ENCODE measurements at places on chromosomes 7 and 10.

DNA sequence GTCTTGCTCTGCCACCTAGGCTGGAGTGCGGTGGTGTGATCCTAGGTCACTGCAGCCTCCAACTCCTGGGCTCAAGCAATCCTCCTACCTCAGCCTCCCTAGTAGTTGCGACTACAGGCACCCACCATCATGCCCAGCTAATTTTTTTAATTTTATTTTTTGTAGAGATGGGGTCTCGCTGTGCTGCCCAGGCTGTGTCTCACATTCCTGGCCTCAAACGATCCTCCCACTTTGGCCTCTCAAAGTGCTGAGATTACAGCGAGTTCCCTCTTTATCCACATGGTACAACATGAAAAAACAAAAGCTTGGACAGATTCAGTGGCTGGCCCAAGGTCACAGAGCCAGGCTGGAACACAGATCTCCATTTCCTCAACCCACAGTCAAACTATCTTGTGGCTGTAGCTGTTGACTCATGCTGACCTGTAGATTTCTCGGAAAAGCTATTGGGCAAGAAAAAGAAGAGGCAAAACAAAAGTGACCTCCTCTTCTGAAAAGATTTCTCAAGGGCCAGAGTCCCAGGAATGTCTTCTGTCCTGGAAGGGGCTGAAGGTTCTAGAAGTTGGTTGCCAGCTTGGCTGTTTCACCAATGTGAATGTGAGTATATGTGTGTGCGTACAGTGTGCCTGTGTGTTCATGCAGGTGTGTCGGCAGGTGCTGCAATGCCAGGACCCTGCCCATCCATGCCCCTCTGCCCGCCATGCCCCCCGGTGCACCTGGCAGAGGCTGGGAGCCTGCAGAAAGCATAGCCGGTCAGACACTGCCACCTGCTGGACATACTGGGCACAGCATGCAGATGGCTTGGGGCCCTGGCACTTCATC, 28.4 kb downstream of the TMEM130 start:
- peak; percentile 34 for DNase-seq

DNA sequence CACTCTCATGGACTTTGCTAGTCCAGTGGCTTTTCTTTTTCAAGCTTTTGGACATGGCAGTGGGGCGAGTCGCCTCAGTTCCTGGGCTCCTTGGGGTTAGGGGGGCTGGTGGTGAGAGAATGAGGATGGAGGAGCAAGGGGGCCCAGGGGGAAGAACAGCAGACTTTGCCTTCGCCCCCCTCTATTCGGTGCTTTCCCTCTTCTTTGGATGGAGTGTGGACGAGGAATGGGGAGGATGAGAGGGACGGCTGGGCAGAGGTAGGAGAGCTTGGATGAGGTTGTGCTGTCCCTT, 255 bp downstream of the MAGI2 start:
- no peak for DNase-seq

DNA sequence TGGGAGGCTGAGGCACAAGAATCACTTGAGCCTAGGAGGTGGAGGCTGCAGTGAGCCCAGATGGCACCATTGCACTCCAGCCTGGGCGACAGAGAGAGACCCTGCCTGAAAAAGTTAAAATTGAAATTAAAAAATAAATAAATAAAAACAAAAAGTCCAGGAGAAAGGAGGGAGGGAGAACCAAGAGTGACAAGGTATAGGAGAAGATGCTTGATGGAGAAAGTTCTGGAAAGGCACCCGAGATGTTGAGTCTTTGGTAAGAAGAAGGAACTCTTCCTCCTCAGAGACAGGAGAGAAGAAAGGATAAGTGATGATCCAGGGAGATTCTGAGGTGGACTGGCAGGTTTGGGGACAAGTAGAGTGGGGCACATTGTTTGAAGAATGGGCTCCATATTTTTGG, 17.4 kb upstream of the LBX1 start:
- DNase-seq = no peak

DNA sequence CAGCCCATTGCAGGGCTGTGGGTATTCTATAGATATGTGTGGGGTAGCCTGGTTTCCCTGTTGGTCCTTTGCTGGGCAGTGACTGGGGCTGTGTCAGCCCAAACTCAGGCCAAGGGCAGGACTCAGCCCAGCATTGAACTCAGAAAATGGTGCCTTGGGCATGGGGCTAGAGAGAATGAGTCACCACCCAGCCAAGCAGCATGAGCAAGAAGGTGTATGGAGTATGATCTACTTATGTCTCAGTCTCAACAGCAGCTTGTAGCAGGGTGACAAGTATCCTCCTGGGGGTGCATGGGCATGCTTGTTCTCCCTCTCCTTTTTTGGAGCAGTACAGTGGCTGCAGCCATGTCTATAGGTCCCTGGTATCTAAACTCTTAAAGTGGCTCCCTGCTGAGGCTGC, 32.0 kb downstream of the STK31 start:
- no peak for DNase-seq

DNA sequence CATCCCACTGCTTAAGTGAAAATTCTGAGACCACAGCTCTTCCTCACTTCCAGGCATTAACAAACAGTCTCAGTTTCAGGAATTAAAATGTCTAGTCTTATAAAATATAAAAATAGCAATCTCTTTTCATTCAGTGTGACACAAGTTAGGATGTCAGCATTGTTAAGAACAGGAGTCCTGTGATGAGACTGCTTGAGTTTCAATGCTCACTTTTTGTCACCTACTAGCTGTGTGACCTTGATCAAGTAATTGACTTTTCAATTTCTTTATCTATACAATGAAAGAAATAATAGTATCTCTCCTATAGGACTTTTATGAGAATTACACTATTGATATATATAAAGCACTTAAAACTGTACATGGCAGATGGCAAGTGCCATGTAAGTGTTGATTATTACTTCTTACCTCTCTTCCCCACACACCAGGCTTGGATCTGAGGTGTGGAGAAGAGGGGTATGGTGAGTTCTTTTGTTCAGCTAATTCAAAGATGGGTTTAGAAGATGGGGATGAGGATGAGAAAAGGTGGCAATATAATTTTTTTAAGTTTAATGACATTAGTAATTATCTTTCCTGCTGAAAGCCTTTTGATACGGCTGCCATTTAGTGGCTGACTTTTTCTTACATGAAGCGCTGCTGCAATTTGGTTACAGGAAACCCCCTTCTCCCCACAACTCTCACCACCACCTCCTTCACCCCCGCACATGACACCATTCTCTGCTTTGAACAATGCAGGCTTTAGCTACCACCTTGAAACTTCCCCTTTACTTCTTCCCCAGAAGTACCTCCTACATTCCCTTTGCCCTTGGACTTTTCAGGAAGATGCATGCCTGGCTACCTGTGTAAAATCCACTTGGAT, 20.8 kb upstream of the HYAL4 start:
- no peak for DNase-seq

GRCh38 chr7:77831953-77832352, 33.4 kb downstream of the PHTF2 start:
- no peak for DNase-seq

- DNase-seq = no peak
Observed at GRCh38 chr10:76514321-76514720, 1082.9 kb downstream of the LRMDA start.

DNA sequence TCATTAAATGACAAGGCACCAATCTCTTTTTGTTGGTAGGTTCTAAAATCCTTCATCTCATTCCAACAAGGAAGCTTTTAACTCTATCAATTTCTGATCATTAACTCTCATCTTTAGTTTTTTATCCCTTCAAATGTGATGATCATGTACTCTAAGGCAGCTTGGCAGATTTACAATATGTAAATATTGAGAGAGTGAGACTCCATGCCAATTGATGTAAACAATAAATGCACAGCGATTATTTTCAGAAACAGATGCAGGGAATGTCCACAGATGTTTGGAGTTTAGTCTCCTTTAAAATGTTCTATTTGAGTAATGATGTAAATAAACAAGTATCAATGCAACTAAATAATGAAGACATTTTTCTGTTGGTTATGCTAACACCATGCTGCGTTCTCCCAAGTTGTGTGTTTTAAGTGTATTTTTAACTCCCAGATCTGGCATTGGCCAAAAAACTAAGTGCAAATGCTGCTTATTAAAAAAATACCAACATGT, 213.8 kb downstream of the AHR start:
- no peak for DNase-seq

DNA sequence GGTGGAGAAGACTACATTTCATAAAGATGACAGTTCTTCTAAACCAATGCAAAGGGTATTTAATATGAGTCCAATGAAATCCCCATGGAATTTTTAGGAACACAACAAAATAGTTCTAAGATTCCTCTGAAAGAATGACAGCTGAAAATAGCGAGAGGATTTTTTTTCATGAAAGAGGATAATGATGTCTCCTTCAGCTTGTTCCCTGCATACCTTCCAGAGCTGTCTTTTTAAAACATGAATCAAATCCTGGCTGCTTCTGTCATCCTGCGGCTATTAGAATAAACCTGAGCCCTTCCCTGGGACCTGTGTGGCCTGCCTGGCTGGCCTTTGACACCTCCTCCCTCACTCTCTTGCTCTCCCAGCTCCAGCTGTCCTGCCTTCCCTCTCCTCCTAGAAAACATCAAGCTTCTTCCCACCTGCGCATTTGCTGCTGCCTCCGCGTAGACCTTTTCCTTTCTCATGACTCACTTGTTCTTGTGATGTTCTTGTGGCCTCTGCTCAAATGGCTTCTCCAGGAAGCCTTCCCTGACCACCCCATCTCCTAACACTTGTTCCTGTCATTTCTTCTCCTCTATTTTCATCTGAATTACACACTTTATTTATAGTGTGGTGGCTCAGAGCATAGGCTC, 57.4 kb downstream of the EEPD1 start:
- no peak for DNase-seq

- no peak for DNase-seq
Observed at GRCh38 chr7:43586251-43586900, 3.5 kb downstream of the STK17A start.

DNA sequence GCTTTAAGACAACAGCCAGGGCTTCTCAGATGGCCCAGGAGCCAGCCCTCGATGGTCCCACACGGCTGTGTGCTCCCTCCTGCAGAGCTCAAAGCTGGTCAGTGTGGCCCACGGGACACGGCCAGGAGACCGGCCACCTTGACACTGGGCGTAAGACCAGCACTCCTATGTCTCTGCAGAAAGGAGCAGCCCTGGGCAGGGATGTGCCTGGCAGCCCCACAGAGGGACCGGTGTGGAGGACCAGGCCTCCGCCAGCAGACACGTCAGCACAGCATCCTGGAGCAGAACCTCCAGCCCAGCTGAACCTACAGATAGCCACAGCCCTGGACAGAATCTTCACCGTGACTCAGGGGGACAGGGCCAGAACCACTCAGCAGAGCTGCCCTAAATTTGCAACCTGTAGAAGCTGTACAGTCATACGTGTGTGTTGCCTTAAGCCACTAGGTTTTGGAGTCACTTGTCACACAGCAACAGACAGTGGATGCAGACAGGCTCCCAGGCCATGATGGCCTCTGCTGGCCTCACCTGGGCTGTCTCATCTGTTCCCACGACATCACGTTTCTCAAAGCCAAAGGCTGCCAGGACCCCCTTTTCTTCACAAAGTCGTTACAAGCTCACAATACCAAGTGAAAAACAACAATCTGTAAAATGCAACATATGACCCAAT, 132.4 kb downstream of the DIP2C start:
- no peak for DNase-seq

GRCh38 chr10:38102880-38103279, 8.7 kb downstream of the ZNF37A start:
- no peak for DNase-seq

- DNase-seq = peak; percentile 43
Observed at GRCh38 chr7:7639847-7640220, 718 bp upstream of the UMAD1 start.

GRCh38 chr7:124879103-124879502, 50.5 kb downstream of the POT1 start:
- DNase-seq = no peak

GRCh38 chr7:105924945-105925344, 38.1 kb upstream of the CDHR3 start:
- DNase-seq = no peak

- DNase-seq = peak; percentile 7
Observed at GRCh38 chr10:113961182-113962031, 82.3 kb upstream of the ADRB1 start.

- no peak for DNase-seq
Observed at GRCh38 chr7:129222064-129222463, 2.8 kb upstream of the AHCYL2 start.

GRCh38 chr10:107548301-107548700, 383.8 kb upstream of the SORCS1 start:
- no peak for DNase-seq

GRCh38 chr10:21039721-21040120, 142.6 kb upstream of the NEBL start:
- no peak for DNase-seq

- DNase-seq = no peak
Observed at GRCh38 chr10:6400331-6400730, 179.7 kb downstream of the PRKCQ start.

GRCh38 chr7:44385434-44386138, 60.2 kb upstream of the CAMK2B start:
- no peak for DNase-seq

GRCh38 chr7:131557652-131558385, 1.4 kb upstream of the PODXL start:
- DNase-seq = no peak

- DNase-seq = no peak
Observed at GRCh38 chr7:83649701-83650100, 762 bp upstream of the SEMA3E start.

- no peak for DNase-seq
Observed at GRCh38 chr10:85061401-85061800, 733.0 kb downstream of the CCSER2 start.

DNA sequence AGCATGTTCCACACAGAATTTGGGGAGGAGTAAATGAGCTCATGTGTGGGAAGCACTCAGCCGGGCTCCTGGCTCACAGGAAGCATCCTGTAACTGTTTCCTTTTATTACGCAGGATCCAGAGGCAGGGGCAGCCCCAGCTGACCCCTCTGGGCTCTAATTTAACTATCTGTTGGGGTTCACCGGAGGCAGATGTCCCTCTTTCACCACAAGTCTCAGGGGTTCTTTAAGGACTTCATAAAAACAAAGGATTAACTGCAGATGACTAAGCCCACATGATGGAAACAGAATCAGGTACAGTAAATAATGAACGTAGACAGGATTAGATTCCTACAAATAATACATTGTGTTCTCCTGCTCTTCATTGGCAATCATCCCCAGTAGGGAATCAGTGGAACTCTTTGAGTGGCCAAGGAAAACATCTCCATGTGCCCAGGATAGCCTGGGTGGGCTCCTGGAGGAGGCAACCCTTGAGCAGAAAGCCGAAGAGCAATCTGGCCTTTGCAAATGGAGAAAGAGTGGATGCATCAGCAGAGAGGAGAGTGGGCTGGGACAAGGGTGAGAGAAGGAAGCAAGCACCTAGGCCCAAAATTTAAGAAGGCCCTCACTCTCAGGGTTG, 24.6 kb downstream of the TBXAS1 start:
- DNase-seq = no peak

Measured in NCI-H187 (cell line).